SJCRH30 (cell line): ENCODE measurements at places on chromosomes 1 and 21. TPM values are rescaled to one million over a fixed set of nuclear protein-coding genes. Genes with fewer than 3 reads are reported as not detected.

GRCh38 chr1:219220945-219221344 lies 47.3 kb downstream of the LYPLAL1 start:
- no peak for DNase-seq

DNA sequence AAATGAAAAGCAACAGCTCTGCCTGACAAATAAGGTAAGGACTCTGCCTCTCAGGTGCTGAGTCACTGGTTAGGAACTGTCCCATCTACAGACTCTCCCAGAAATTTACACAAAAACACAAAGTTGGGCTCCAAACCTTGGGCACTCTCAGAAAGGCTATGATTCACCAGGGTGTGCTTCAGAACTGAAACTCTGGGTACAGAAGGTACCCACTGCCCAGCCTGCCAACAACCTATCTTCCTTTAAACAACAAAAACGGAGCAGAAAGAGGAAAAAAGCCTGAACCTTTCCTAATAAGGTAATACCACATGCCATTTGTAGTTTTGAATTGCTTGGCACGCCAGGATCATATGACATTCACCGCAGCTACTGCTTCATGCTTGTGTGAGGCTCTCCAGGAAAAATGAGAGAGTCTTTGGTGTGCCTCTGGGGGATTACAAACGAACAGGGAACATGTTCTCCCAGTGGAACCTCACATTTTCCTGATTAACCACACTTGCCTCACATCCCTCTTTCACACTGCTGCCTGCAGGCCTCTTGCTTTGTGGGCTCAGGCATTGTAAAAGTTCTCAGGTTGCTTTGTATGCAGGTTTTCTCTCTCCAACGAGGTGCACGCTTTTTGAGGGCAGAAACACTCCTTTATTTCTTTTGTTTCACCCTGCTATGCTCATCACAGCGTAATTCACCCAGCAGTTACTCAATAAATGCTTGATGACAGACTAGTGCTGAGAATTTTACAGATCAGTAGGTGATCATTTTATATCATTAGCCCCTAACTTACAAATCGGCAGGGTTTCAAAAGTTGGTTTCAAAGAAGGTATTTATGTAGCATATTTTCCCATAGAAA lies 65.1 kb downstream of the GADD45A start:
- peak; percentile 76 for DNase-seq

DNA sequence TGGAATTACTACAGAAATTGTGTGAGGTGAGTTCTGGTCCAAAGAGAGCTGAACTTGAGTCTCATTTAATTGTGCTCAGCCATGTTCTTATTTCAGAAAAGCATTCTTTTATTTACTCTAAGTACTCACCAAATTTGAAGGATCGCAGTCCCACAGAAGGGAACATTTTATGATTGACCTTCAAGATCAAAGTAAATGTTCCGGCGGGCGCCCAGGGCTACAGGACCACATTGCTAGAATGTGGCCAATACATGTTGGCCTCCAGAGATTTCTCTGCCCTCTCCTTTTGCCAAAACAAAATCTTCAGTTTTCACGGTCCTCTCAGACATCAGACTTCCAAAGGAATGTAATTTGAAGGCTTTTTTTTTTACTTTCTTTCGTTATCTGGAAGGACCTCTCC lies 237.8 kb downstream of the FMN2 start:
- no peak for DNase-seq

DNA sequence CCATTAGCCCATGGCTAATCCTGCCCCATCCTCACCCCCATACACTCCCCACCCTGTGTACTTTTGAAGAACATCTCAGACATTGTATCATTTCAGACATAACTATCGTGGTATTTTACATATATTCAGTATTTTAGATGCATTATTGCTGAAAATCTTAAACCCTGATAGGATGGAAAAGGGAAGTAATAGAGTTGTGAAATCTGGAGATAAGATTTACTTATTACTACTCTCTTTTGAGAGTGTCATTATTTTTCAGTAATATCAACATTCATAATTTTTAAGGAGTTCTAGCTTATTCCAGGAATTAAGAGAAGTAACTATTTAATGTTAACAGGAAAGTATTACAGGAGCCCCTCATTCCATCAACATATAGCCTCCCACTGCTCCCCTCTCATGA lies 34.4 kb downstream of the ADCY10 start:
- DNase-seq, result no peak

Gene C1orf185
- total RNA-seq, result not detected in 2 replicates
